ENCODE measurements at places on chromosomes 11 and 22.

- H3K36me3 ChIP-seq, result no peaks in the 10 kb centered on the region
- H3K4me3 ChIP-seq, result no peak overlapping the region
- no peak overlapping the region for H3K27ac ChIP-seq
- DNase-seq, result no peak
- H3K4me1 ChIP-seq, result no peaks in the 10 kb centered on the region
- H3K27me3 ChIP-seq, result no peaks in the 10 kb centered on the region
Measured at GRCh38 chr11:1072821-1073231, 1.8 kb upstream of the MUC2 start.

DNA sequence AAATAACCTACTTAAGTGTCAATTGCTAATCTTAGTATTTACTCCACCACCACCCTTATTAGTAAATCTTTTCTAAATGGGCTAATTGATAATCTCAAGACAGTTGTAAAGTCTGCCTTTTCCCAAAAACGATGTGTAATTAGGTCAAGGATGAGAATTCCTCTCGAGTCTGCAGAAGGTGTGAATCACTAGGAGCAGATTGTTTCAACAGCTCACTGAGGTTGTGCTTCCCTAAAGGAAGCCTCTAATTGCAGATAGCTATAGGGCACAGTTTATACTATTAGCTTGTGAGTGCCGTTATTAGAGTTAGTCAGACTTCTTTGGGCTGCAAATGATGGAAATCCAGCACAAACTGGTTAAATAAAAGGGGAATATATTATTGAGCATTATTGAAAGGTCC lies 84.9 kb downstream of the C11orf91 start:
- no peak overlapping the region for H3K4me3 ChIP-seq
- H3K4me1 ChIP-seq, result no peaks in the 10 kb centered on the region
- DNase-seq, result no peak
- no peaks in the 10 kb centered on the region for H3K27me3 ChIP-seq
- no peaks in the 10 kb centered on the region for H3K36me3 ChIP-seq

GRCh38 chr22:38260761-38261681 lies 11.8 kb downstream of the TMEM184B start:
- no peak for DNase-seq
- H3K4me1 ChIP-seq, result peaks cover 51% of the 10 kb centered on the region
- peak overlapping the region; percentile 62 for H3K27ac ChIP-seq
- H3K4me3 ChIP-seq, result no peak overlapping the region
- no peaks in the 10 kb centered on the region for H3K36me3 ChIP-seq
- H3K27me3 ChIP-seq, result no peaks in the 10 kb centered on the region

- no peak for DNase-seq
- no peaks in the 10 kb centered on the region for H3K4me1 ChIP-seq
- H3K36me3 ChIP-seq, result no peaks in the 10 kb centered on the region
- H3K27me3 ChIP-seq, result no peaks in the 10 kb centered on the region
- H3K4me3 ChIP-seq, result no peak overlapping the region
- H3K27ac ChIP-seq, result no peak overlapping the region
Measured at GRCh38 chr11:1225386-1226225, 2.7 kb downstream of the MUC5B start.
